ENCODE measurements at places on chromosomes 12 and 14.
A peak's percentile ranks its signal among the peaks of the same experiment; 100 is the strongest.

DNA sequence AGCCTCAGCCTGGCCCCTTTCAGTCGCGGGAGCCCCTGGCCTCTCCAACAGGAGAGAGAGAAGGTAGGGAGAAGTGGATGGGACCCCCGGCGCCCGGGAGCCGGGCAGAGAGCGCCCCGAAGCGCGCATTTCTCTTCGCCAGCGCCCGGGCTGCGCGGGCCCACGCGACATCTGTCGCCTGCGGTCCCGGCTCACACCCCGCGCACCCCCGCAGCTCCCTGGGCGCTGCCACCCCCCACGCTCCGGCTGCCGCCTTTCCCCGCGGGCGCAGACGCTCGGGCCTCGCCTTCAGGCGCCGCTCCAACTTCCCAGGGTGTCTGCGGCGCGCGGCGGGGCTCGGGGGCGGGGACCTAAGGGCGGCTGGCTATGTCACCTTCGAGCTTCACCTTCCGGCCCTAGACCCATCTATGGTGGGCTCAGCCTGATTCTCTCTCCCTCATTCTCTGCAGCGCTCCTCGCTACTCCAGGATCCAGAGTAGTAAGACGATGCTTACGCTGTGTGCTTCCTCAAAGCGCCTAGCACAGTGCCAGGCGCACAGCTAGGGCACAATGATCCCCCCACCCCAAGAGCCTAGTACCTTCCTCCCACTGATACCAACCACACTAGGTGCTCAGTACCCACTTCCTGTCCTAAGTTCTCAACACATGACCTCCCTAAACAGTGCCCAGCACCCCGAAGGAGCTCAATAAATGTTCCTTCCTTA, 1.6 kb downstream of the HRK start:
- DNase-seq = no peak

GRCh38 chr12:57066245-57066644, 12.3 kb downstream of the NEMP1 start:
- DNase-seq = no peak

GRCh38 chr12:18583655-18584054, 154.2 kb downstream of the PLCZ1 start:
- DNase-seq = no peak

- DNase-seq = no peak
Measured at GRCh38 chr12:128994856-128995255, 141.6 kb downstream of the GLT1D1 start.

DNA sequence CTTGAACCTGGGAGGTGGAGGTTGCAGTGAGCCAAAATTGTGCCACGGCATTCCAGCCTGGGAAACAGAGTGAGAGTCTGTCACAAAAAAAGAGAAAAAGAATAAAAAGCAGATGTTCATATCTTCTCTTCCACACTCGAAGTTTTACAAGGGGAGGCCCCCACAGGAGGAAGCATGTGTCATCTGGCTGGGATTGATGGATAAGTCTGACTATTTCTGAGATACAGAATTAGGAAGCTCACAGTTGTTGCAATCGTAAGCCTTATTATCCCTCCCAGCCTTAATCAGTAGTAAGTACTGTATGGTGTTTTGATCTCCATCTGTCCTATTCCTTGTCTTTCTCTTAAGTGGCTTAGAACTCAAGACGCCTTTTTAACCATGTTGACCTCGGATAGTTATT, 31.9 kb upstream of the RASSF8 start:
- DNase-seq = no peak

GRCh38 chr12:19423166-19423930, 15.9 kb upstream of the AEBP2 start:
- DNase-seq = no peak

DNA sequence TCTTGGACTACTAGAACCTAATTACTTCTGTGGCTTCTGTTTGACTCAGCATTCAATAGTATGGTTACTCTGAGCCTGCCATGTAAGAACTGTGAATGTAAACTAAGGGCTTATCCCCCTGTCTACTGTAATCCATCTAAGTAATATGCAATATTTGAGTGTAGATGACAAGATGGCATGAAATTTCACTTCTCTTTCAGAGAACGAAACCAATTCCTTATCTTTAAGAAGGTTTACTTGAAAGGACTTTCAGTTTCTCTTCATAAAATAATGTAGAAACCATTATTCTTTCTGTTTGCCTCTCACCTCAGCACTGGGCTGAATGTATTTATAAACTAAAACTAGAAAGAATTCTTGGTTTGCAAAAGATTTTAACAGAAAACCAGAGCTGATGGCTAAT, 60.4 kb upstream of the ARID2 start:
- DNase-seq = no peak

DNA sequence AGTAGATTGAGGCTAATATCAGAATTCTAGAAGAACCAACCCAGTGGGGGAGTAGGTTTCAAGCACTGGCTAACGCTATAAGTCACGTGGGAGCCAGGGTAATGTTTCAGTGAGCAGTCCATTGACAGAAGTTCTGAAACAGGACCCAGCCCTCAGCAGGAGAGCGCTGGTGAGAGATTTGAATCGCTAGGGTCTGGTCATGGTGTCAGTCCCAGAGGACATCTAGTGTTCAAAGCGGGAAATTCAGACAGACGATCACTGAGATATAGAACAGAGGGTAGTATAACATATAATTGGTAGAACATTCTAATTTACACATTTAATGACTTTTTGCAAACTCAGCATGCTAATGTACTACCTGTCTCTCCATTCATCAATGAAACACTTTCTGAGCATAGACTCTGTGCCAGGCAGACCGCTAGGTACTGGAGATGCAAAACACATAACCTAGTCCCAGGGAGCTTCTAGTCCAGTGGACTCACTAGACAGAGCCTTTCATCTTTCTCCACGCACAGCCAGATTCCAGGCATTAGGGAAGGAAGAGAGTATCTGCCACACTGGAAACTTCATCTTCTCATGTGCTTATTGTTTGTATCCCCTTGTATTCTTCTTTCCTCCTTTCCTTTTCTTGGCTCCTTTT, 35.4 kb upstream of the RNASE3 start:
- DNase-seq = no peak

DNA sequence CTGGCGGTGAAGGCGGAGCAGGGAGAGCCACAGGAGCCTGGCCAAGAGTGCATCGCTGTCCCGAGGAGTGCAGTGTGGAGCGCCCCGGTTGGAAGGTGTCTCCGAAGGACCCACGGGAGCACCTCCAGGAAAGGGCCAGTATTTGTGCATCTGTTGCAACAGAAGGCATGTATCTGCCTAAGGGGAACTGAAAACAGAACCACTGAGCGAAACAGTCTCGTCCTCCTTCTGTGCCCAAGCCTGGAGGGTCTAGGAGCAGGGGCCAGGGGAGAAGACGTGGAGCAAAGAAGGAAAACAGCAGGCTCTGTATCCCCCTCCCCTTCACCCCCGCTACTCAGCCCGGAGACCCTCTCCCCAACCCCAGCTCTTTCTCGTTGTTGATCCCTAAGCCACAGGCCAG, 5.3 kb upstream of the LRRC10 start:
- DNase-seq = no peak

- no peak for DNase-seq
Measured at GRCh38 chr12:69901221-69901905, 76.3 kb downstream of the MYRFL start.

DNA sequence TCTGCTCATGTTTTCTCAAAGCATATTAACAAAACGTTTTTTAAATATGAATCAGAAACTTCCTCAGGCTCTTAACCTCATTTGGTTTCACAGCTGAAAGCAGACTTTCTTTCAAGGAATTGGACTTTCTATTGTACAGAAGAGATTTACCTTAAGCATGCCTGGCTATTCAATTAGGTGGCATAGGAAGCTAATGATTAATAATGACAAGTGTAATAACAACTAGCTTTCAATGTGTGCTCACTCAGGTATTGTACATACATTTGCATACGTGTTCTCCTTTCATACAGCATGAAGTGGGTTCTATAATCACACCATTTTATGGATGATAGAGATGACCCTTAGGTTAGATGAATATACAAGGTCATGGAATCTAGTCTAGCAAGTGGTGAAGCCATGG, 115.7 kb downstream of the ANO6 start:
- no peak for DNase-seq

- DNase-seq = no peak
Measured at GRCh38 chr12:106914796-106915634, 40.7 kb upstream of the TMEM263 start.

GRCh38 chr12:50537538-50537919, 32.7 kb downstream of the DIP2B start:
- DNase-seq = no peak

GRCh38 chr14:100246809-100247428, 8.0 kb downstream of the YY1 start:
- DNase-seq = peak; percentile 10

GRCh38 chr12:131242741-131243496, 289.2 kb downstream of the ADGRD1 start:
- no peak for DNase-seq

DNA sequence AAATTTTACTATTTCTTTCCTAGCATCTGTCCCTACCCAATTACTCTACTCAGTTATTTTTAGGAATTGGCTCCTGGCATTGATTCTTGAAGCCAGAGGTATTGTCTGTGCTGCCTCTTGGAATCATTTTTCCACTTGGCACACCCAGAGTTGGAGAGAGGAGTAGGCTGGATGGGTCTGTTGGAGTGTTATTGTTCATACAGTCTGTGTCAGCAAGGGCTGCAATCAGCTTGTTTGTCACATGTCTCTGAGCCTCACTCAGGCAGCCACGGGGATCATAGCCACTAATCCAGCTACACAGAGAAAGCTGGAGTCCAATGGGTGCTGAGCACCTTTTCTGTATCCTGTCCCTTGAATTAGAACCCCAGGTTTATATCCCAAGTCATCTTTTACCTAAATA, 176.0 kb upstream of the DYRK2 start:
- no peak for DNase-seq

DNA sequence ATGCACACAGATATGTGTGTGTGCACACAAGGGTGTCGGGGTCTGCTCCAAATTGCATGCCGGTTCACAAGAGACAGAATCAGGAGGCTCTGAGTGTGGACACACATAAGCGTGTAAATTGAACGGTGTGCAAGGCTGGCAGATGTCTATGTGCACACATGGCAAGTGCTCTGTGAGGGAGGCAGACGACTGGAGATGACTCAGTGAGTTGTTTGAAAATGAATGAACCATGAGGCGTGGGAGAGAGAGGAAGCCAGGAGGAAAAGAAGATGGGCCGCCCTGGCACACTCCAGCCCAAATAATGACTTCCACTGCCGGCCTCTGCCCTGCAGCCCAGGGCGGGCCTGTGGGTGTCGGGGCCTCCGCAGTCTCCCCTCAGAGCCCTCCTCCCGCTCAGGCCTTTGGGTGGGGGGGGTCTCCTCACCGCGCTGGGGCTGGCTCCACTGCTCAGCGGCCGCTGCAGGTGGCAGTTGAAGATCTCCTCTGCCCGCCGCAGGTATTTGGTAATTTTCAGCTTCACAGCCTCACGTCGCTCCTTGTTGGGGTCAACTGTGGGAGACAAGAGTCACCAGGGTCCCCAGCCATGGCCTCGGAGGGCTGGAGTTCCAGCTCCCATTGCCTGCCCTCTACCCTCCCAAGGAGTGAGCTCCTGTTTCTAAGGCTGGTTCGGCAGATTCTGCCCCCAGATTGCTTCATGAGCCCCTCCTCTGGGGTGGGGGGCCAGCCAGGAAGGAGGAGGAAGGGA, 3.5 kb downstream of the RPS6KL1 start:
- DNase-seq = no peak

GRCh38 chr14:96139169-96139568, 65.5 kb upstream of the BDKRB2 start:
- DNase-seq = no peak

DNA sequence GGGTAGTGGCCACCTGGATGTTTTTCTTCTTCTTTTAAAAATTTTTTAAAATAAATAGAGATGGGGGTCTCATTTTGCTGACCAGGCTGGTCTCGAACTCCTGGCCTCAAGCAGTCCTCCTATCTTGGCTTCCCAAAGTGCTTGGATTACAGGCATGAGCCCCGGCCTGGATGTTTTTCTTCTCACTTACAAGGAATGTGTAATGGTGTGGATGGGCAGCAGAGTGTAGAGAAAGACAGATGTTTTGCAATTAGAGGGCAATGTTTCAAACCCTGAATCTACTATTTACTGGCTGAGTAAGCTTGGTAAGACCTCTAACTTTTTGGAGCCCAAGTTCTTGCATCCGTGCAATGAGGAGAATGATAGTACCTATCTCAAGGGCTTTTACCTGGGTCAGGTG, 48.1 kb downstream of the ADCK1 start:
- no peak for DNase-seq

GRCh38 chr14:57637901-57638300, 144.2 kb upstream of the CCDC198 start:
- DNase-seq = no peak

DNA sequence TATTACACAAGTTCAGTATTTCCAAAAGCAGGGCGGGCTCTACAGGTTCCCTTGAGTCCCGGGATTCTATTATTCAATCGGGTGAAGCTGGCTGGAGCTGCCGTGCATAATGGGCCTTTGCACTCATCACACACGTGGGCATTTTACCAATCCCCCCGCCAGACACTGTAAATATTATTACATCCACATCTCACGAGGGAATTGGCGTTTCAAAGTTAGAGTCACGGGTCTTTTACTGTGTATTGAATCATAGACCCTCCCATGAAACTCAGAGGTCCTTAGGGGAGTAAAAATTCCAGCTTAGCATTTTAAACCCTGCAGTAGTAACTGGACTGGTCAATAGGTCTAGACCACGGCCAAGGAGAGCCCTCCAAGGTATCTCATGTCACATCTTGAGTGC, 70.3 kb downstream of the MAP1LC3B2 start:
- DNase-seq = no peak

- DNase-seq = no peak
Measured at GRCh38 chr12:20629414-20630156, 65.5 kb upstream of the SLCO1C1 start.

DNA sequence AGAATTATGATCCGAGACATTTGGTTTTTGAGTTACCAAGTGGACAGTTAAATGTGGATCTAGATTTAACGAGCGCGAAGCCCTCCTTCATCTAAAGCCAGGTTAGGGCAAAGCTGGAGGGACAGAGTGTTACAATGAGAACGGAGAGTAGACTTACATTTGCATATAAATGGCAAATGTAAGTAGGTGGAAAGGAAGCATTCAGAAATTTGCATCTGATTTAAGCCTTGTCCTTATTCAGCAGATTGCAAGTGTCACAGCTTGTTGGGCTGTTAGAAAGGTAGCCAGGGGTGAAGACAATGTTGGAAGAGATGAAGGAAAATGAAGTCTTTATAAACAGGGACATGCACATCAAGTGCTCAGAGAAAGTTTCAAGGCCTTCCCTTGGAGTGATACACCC, 806.2 kb downstream of the GALC start:
- DNase-seq = no peak

DNA sequence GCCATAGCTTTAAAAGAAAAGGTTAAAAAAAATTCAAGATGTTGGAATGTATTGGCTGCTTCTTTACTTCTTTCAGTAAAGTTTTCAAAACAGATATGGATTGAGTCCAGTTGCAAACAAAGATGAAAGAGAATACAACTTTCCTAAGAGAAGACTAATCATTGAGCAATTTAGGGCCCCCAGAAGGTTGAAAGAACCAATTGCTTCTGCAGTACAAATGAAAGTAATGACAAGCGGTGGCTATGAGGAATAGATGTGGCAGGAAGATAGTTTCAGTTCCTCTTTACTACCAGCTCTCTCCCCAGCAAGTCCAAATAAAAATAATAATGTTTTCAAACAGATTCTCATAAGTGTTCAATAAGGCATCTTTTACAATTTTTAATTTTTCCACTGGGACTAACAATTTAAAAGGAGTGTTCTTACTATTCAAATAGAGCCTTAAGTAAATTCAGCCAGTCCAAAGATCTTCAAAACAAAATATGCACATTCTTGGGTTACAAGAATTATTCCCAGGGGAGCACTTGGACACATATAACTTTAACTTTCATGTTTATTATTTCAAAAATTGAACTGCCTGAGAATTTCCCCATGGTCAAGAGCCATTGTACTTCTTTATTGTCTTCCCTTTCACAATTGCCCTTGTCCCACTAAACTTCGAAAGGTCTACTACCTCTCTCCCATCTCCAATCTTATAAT, 62.3 kb upstream of the PPP1R12A start:
- DNase-seq = no peak

Measured in AG09319 (cell line).